Germinal center (tissue), 1 donor: ENCODE measurements at places on chromosomes 2 and 18.

- no peak for DNase-seq
Observed at GRCh38 chr18:79511271-79511670, 115.5 kb downstream of the NFATC1 start.

DNA sequence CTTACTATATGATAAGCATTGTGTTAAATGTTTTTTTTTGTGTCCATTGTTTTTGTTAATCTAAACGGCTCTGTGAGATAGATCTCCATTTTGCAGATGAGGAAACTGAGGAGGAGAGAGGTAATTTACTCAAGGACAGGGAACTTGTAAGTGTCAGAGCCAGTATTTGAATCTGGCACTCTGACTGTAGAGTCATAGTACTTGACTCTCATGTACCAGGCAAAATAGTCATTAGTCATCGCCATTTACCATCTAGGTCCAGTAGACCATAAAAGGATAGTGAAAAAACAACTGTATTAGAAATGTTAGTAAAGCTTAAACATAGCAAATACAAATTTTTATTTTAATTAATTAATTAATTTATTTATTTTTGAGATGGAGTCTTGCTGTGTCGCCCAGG lies 4.8 kb downstream of the PSMD14 start:
- no peak for DNase-seq

DNA sequence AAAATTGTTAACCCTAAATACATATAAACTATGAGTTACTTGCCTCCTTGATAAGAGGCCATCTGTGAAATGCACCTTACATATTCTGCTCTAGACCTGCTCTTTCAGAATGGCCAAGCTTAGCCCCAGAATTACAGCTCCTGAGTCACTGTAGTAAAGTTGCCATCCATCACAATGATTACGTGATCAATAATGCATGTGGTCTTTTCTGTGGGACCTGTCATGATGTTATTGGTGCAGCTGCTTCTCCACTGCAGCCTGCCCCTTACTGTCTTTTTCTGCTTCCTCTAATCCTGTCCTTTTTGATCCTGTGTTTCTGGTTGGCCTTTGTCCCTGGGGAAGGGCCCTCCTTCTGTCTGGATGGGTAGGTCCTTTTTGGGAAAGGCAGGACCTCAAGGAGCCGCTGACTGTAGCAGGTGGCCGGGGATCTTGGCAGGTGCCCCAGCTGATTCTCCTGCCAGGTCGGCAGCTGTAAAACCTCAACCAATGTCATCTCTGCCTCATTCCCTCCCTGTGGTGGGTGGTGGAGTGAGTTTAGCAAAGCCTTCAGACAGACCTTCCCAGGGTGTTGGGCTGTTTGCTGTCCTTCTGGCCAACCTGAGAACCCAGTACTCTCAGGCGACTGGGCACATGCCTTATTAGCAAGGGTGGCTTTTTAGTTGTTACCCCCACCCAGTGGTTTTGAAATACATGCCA lies 126.2 kb upstream of the EML6 start:
- DNase-seq, result no peak

DNA sequence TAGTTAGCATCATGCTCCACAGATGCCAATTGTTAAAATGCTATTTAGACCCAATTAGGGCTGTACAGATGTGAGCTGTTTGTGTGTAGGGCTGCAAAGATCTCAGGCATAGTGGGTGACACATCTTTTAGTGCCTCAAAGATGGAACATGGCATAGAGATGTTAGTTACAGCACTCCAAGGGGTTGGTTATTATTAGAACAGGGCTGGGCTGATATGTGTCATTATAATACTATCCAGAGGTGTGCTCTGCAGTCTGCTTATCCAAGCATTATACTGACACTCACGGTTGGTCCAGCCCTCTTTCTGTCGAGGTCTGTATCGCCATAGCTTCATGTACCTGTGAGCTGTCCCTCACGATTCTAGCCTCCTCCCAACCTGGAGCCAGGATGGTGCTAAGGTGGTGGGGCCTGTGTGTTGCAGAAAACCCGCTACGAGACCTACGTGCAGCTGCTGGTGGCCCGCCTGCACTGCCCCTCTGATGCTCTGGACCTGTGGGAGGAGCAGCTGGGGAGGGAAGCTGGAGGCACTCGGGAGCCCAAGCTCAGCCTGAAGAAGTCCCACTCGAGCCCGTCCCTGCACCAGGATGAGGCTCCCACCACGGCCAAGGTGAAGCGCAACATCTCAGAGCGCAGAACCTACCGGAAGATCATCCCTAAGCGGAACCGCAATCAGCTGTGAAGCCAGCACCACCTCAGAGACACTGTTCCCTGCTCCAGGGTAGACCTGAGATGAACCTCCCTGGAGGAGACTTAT lies 27.1 kb downstream of the PSD4 start:
- no peak for DNase-seq

DNA sequence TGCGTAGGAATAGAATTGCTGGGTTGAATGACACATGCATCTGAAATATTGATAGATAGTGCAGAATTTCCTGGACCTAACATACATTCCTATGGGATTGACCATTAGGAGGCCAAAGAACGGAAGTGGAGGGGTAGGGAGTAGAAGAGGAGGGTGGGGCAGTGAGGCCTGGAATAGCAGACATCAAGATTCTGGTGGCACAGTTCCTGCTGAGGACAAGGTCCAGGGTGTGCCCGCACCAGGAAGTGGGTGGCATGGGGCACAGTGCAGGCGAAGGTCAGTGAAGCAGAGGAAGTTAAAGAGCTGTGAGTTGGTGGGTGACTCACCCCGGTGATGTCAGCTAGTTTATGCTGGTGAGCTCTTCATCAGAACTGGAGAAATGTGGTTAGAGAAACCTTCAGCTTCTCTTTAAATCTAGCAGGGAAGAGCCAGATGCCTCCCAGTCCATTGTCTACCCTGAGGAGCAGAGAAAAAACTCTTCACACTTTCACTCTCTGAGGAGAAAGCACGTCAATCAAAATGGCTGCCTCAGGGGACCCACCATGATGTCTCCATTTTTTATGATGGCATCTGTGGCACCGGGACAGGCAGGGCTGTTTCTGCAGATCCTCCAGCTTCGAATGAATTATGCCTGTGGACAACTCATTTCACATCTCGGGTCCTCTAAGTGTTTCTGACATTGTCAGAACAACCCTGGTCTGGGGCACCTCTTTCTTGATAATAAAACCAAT lies 55.9 kb upstream of the CTLA4 start:
- no peak for DNase-seq

DNA sequence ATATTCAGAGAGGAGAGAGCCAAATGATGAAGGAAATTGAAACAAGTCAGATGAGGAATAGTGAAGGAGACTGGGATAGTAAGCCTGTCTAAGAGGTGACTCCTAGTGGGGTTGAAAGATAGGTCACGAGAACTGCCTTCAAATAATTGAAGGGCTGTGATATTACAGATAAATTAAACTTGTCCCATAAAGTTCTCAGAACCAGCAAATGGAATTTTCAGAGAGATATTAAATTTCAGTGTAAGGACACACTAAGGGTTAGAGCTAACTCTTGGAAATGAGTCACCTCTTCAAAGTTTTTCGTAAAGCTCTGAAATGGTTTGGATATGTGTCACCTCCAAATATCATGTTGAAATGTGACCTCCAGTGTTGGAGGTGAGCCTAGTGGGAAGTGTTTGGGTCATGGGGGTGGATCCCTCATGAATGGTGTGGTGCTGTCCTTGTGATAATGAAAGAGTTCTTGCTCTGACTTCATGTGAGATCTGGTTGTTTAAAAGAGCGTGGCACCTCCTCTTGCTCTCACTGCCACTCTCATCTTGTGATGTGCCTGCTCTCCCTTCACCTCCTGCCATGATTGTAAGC lies 87.3 kb downstream of the BABAM2 start:
- DNase-seq, result no peak

DNA sequence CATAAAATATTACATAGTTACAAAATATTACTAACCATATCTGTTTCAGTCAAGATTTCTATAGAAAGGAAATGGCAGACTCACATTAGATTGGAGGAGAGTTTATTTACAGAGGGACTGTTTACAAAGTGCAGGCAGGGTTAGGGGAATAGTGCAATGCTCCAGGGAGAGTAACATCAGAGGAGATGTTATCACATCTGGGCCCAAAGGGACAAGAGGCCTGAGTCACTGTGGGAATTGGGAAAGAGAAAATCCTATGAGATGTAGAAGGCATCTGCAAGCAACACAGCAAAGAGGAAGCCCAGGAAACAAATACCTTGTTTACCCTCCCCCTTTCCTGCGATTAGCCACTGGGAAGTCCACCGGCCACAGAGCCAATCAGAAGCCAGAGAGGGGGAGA lies 227.3 kb upstream of the TANK start:
- no peak for DNase-seq

- DNase-seq, result no peak
Observed at GRCh38 chr2:127397568-127398238, 9.9 kb upstream of the MAP3K2 start.

DNA sequence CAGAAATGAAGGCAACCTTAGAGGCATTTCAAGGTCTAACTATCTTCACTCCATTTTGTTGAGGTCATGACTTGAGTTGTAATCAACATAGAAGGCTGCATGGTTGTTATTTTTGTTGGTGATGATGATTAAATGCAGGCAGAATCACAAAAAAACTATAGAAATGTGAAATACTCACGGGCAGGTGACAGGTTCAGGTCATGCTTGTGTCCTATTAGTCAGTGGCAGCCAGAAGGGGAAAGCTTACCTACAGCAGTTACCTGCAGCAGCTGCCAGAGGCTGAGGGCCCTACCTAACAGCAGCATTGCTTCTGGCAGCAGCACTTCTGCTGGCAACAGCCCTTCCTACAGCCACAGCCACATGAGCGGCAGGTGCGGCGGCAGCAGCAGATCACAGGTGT lies 394 bp downstream of the SCYGR3 start:
- no peak for DNase-seq

DNA sequence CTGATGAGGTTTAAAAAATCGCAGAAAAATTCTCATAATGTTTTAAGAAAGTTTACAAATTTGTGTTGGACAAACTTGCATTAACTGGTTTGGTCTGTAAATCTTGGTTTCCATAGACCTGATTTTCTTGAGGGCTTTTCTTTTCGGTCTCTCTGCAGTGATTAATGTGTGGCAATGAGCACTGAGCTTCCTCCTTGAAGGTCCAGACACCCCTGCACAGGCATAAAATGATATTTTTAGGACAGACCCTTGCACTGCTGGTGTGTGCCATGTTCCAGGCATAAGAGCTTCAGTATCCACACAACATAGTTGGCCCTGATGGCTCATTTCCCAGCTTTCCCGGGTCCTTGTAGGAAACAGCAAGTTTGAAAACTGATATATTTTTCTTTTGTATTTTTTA lies 33.7 kb downstream of the MRPL33 start:
- DNase-seq, result no peak

GRCh38 chr2:70995426-70995729 lies 705 bp upstream of the TEX261 start:
- peak; percentile 63 for DNase-seq

- no peak for DNase-seq
Observed at GRCh38 chr2:239255218-239255617, 145.6 kb downstream of the HDAC4 start.

DNA sequence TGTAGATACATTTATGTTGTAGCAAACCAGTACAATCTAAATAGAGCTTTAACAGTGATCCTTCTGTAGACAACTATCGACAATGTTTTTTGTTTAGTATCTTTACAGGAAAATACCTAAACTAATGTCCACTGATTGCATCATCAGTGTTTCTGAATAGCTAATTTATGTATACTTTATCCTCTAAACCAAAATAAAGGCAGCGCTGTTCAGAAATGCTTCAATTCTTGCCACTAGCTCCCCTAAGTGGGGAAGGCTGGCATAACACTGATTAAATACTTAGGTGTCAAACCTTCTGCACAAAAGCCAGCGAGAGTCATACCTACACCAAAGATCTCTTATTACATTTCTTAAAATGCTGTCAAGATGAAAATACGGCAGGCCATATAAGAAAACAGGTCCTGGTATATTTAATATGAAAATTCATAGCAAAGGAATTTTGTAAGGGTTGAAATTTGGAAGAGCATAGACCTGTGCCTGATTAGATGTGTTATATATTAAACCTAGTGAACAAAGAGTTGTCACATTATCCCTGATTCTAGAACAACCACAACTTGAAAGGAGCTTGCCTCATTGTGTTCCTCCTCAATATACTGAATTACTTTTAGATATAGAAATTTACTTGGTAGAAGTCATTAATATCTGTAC lies 1693.4 kb upstream of the SLC39A10 start:
- no peak for DNase-seq

DNA sequence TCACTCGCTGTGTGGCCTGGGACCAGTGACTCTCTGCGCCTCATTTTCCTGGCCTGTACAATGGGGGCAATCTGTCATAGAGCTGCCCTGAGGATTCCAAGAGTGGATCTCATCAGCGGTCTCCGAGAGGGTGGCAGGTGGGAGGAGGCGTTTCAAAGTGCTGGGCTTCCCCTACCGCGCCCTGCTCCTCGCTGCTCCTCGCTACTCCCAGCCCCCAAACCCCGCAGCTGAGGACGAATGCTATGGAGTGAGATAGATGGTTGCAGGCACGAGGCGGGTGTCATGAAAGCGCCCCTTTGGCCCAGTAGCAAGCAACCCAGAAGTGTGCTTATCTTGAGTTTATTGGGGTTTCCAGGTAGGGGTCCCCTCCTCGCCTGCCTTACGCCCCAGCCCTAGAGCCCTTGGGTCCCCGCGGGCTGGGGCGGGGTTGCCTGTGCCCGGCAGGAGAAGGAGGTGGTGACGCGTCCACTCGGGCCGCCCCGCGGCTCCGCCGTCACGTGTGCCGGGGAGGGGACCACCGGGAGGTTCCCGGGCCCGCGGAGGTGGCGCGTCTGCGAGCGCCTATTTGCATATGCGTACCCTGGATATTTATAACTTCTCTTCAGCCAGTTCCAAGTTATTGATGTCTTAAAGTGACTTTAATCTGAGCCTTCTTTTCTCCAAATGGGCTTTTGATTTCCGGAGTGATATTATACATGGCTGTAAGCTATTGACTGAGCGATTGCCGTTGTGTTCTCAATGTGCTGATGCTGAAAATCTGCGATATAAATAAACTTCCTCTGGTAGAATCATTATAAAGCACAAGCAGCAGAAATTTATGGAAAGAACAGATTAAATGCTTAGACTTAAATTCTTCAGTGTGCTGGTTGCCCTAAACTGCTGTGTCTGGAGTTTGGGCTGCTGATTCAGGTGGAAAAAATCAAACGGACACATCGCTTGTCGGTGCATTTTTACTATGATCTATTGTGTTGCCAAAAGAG lies 263.7 kb downstream of the ATAD2B start:
- DNase-seq, result peak; percentile 33

DNA sequence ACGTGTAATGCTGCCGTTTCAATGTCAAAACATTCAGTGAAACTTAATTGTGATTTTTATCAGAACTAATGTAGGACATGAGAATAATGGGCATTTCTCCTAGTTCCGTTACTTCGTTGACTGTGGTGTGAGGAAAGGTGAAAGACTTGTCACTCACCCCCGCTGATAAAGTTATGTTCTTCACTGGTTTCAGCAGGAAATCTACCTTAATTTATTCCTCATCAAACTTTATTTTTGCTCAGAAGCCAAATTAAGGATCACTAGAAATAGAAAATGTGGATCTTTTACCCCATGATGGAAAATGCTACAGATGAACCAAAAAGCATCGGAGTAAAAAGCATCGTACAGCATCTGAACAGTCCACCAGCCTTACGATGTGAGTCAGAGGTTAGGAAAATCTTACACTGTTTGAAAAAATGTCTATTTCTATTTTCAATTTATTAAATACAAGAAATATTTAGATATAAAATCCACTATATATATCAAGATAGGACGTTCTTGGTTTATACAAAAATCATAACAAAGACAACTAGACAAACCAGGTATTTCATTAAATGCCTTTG lies 1.0 kb upstream of the ROCK1 start:
- DNase-seq, result no peak
